Prostate gland (tissue), 2 donors: ENCODE measurements at places on chromosomes 3 and 15.

- no peak for DNase-seq
Observed at GRCh38 chr15:70314688-70315087, 217.0 kb upstream of the TLE3 start.

DNA sequence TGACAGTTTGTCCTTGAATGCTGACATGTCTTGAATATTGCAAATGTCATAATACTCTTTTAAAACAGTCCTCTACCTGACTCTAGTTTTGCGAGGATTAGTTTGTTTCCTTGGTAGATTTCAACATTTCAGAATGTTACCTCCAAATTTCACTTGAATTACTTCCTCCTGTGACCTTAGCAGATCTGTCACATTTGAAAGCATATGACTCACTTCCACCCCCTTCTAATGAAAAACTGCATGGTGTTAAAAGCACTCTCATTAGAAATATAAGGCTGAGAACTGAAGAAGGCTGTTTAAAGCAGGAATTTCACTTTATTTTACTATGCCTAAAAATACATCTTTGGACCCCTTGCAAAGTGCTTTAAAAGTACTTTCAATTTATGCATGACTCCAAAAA is 598.7 kb upstream of the TGFBR2 start:
- no peak for DNase-seq

GRCh38 chr15:61849447-61849846 is 210.8 kb downstream of the VPS13C start:
- no peak for DNase-seq

DNA sequence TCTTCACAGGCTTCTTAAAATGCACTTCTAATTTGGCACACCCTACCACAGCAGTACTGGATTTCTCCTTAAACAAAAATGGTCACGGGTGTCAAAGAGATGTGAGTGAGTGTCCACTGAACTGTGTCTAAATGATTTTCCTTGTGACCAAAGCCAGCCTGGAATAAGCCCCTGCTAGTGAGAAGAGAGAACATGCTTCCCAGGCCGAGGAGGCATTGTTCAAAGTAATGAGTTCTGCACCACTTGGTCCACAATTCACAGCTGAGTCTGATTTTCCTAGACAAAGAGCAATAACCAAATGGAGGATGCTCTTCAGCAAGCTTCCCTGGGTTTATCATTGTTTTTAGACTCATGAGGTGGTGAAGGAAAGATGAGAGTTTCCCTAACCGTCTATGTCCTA is 3.8 kb downstream of the PLCH1 start:
- DNase-seq, result no peak

DNA sequence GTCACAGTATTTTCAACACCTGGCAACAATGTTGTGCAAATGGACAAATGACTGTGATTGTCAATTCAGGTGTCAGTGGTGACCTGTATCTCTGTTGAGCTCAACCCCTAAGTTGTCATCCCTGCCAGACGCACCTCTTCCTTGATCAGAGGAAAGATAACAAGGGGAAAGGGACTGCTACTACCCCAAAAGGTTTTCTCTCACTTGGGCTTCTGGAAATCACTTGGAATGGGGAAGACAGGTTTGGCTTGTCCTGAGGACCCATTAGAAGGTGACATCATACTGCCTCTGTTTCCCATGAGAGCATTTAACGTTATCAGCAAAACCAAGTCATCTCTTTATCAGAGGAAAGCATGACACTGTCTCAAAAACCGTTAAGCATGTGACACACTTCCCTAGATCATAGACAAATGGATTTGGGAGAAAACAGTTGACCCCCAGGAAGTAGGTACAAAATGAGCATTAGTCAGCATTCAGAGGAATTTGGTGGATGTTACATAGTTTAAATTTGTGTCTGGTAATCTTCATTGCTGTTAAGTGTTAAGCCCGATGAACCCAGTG is 769.5 kb downstream of the GRM7 start:
- no peak for DNase-seq

DNA sequence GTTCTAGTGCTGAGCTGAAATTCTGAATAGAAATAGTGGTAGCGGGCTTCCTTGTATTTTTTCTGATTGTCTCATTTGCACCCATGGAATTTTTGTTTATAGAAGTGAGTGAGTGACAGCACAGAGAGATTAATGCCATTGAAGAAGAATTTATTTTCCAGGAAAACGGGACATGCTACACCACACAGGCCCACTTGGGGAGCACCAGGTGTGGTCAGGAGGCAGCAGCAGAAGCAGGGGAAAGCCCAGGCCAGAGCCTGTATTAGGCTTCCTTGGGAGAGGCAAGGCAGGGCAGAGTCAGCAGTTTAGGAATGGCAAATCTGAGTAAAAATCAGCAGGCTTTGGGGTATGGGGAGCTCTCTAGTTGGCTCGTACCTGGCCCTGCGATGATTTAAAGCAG is 88.4 kb upstream of the ATP11B start:
- no peak for DNase-seq
